ENCODE measurements at places on chromosomes 3 and 15.

DNA sequence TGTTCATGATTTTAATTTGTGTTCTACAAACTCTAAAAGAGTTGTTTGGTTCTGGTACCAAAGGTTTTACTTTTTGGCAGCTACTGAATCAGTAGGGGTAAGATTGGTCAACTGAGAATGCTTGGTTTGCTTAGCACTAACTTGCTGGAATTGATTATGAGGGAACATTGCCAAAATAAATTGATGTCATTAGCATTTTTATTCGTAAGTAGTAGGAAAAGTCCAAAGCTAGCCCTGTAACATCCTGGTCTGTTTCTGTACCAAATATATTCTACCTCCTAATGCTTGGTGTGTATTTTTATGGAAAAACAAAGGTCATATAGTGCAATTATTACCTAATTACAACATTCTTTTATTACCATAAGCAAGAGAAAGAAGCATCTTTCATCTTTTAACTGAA, 35.9 kb upstream of the KPNA4 start:
- DNase-seq: no peak

- DNase-seq: no peak
These were observed 27.9 kb downstream of the RFX7 start for GRCh38 chr15:56215769-56216168.

- no peak for DNase-seq
These were observed 134.2 kb downstream of the OTOL1 start for GRCh38 chr3:161630794-161631193.

DNA sequence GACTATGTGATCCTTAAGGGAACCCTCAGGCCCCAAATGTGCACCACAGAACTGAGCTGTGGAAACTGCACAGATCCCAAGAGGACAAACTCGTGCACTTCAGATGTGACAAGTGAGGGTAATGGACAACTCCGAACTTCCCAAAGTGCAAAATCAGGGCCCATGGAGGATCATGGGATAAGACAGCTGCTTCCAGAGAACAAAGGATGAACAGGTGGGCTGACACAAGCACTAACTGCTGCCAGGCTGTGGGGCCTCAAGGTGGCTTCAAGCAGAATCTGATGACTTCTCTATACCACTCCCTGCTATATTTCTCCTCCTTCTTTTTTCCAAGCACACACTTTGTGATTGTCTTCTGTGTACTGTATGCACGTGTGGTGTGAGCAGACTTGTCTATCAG, 5.4 kb downstream of the TARS3 start:
- DNase-seq: no peak

- DNase-seq: no peak
These were observed 412.3 kb downstream of the ERC2 start for GRCh38 chr3:56055951-56056350.

GRCh38 chr3:114411190-114411668, 117.4 kb downstream of the TIGIT start:
- DNase-seq: no peak

DNA sequence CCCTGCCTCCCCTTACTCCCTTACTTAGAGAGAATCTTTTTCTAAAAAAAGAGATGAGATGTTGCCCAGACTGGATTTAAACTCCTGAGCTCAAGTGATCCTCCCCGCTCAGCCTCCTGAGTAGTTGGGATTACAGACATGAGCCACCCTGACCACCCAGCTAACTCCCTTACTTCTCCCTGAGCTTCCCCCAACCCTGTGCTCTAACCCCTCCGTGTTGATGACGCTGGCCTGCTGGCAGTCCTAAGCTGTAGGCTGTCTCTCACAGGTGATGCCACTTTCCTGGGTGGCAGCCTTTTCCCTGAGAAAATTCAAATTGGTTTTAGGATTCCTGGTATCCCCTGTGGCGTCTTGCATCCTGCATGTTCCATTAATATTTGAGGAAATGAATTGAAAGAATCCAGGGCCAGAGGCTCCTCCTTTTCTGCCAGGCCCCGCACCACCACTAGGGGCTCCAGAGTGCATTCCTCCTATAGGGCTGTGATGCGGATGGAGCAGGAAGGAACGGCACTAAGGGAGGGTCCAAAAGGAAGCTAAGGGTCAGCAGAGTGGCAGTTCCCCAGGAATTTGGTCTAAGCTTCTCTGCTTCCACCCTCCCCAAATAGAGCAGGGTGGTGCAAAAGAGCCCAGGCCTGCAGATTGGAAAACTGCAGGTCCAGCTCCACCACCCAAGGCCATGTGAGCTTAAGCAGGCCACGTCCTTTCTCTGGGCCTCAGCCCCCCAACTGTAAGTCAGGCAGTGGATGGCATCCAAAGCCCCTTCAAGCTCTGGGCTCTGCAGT, 101.1 kb downstream of the DAPK2 start:
- peak; percentile 30 for DNase-seq

DNA sequence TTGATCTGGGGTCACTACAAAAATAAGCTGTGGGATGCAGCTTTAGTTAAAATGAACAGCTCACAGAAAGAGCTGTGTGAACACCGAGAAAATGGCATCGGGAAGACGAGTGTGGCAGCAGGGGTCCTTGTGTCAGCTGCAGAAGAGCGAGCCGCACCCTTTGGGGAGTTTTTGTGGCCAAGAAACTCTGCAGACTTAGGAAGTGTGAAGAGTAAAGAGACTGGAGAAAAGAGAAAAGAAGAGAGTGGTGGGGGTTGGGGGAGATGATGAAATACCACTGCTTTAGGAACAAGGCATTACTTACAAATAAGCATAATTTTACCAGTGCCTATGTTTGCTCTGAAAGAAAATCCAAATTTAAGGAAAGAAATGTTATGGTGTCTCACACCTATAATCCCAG, 147.8 kb downstream of the LRRC28 start:
- no peak for DNase-seq
